Memory B cell (primary cell): ENCODE measurements at places on chromosomes 2 and 18.

DNA sequence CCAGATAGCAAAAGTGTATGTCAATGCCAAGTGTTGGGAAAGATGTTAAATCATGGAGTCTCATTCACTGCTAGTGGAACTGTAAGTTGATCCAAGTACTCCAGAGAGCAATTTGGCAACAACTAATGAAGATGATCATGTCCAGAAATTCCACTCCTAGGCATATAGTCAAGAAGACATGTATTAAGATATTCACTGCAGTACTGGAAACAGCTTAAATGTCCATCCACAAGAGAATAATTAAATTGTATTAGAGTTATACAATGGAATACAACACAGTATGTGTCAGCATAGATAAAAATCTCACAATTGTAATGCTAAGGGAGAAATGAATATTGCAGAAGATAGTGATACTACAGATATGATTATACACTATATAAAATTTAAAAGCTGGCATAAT is 15.2 kb upstream of the LBH start:
- H3K4me1 ChIP-seq: peaks cover 13% of the 10 kb centered on the region
- H3K4me3 ChIP-seq: no peak overlapping the region
- no peaks in the 10 kb centered on the region for H3K36me3 ChIP-seq
- H3K27me3 ChIP-seq: no peaks in the 10 kb centered on the region
- no peak for DNase-seq
- no peak overlapping the region for H3K27ac ChIP-seq

DNA sequence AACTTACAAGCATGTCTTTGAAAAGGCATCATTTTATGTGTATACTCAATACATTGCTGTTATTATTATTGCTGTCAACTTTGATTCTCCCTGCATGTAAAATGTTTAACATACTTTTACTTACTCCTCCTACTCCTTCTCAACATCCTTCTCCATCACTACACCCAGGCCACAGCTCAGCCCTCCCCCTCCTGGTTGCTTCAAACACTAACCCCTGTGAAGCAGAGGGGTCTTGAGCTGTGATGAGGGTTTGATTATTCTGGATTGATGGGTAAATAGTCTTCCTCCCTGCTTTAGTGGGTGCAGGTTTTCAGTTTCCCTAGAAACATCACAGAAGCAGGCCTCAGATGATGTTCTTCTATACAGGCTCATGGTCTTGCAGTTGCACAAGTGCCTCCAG is 221.0 kb downstream of the OSR1 start:
- no peak overlapping the region for H3K27ac ChIP-seq
- peaks cover 4% of the 10 kb centered on the region for H3K27me3 ChIP-seq
- no peaks in the 10 kb centered on the region for H3K36me3 ChIP-seq
- no peak overlapping the region for H3K4me3 ChIP-seq
- no peak for DNase-seq

DNA sequence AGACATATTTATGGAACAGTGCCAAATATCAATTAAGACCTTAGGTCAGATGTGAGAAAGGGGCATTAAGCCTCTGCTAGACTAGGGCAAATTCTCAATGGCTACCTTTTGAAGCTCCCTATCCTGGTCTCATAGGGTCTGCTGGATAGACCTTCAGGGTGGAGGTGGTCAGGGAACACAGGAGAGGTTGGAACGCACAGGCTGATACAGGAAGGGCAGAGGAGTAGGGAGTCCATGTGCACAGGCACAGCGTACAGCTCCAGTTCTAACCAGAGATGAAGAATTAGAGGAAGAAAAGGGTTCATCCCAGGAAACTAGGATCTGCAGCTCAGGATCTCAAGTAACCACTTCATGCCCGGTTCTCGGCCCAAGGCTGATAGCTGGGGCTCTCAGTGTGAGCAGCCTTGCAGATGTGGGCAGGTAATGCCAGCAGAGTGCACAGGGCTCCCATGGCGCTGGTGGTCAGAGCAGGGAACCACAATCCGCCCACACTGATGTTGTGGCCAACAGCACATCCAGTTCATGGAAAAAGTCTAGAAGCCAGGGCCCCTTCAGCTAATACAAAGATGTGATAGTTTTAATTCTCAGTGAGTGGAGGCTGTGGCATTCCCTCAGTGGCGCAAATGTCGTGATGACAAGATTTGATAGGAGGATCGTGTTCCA is 3.4 kb upstream of the EVA1A start:
- no peak for DNase-seq
- H3K36me3 ChIP-seq: no peaks in the 10 kb centered on the region
- peaks cover 25% of the 10 kb centered on the region for H3K27me3 ChIP-seq
- no peak overlapping the region for H3K4me3 ChIP-seq
- H3K4me1 ChIP-seq: peaks cover 9% of the 10 kb centered on the region

- no peak overlapping the region for H3K4me3 ChIP-seq
- no peaks in the 10 kb centered on the region for H3K36me3 ChIP-seq
- no peaks in the 10 kb centered on the region for H3K4me1 ChIP-seq
- no peaks in the 10 kb centered on the region for H3K27me3 ChIP-seq
- no peak for DNase-seq
- H3K27ac ChIP-seq: no peak overlapping the region
Measured at GRCh38 chr2:213475433-213475832, 191.2 kb downstream of the SPAG16 start.

GRCh38 chr2:12070581-12070980 is 324.1 kb downstream of the LPIN1 start:
- no peaks in the 10 kb centered on the region for H3K36me3 ChIP-seq
- H3K27me3 ChIP-seq: no peaks in the 10 kb centered on the region
- no peak for DNase-seq
- H3K4me1 ChIP-seq: peaks cover 42% of the 10 kb centered on the region

DNA sequence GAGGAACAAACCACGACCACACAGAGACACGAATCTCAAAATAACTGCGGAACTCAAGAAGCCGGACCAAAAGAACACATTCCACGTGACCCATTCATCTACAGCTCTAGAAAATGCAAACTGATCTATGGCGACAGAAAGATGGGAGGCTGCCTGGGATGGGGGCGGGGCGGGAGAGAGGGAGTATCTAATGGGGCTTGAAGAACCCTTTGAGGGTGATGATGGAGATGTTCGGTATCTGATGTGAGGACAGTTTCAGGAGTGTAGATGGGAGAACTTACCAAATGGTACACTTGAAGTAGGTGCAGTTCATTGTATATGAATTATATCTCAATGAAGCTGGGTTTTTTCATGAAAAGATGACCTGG is 34.6 kb upstream of the KLF11 start:
- H3K4me3 ChIP-seq: no peak overlapping the region
- no peaks in the 10 kb centered on the region for H3K4me1 ChIP-seq
- H3K27ac ChIP-seq: no peak overlapping the region
- peaks cover 4% of the 10 kb centered on the region for H3K27me3 ChIP-seq
- H3K36me3 ChIP-seq: no peaks in the 10 kb centered on the region

- H3K4me3 ChIP-seq: peak overlapping the region; percentile 80
- H3K36me3 ChIP-seq: peaks cover 1% of the 10 kb centered on the region
- H3K27ac ChIP-seq: no peak overlapping the region
Measured at GRCh38 chr2:206250041-206250897, 24.2 kb upstream of the ZDBF2 start.

DNA sequence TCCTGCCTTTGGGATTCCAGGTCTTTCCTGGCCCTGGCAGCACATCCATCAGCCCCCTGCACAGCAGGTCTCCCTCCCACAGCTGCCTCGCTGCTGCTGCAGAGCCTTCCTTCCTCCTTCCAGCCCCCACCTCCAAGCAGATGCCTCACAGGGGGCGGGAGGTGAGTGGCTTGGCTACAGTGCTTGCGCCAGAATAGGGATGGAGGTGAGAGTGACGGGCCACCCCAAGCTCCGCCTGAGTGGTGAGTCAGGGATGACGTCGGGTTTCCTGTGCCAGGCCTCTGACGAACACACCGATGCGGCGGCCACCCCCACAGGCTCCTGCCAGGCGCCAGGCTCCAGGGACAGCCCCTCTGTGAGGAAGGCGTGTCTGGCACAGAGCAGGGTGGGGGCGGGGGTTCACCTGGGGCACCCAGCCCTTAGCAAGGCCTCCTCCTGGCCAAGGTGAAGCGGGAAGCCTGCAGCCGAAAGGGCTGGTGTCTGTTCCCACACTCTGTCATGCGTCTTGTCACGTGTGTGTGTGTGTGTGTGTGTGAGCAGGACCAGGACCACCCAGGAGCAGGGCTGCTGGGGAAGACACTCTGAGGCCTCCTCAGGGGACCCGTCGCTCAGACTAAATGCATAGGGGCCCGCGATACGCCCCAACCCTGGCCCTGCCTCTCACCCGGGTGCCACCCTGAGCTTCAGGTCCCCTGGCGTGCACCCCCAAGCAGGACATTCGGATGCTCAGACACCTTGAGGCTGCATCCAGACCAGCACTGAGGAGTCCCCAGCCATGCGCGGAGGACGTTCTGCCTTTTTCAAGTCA is 3.4 kb upstream of the DUSP2 start:
- DNase-seq: peak; percentile 86
- no peaks in the 10 kb centered on the region for H3K27me3 ChIP-seq
- H3K27ac ChIP-seq: peak overlapping the region; percentile 98
- no peaks in the 10 kb centered on the region for H3K36me3 ChIP-seq
- peaks cover 49% of the 10 kb centered on the region for H3K4me1 ChIP-seq
- peak overlapping the region; percentile 74 for H3K4me3 ChIP-seq

GRCh38 chr2:96554293-96555145 is 18.0 kb downstream of the ARID5A start:
- H3K27me3 ChIP-seq: no peaks in the 10 kb centered on the region
- H3K4me1 ChIP-seq: peaks cover 2% of the 10 kb centered on the region
- H3K36me3 ChIP-seq: peaks cover 3% of the 10 kb centered on the region

DNA sequence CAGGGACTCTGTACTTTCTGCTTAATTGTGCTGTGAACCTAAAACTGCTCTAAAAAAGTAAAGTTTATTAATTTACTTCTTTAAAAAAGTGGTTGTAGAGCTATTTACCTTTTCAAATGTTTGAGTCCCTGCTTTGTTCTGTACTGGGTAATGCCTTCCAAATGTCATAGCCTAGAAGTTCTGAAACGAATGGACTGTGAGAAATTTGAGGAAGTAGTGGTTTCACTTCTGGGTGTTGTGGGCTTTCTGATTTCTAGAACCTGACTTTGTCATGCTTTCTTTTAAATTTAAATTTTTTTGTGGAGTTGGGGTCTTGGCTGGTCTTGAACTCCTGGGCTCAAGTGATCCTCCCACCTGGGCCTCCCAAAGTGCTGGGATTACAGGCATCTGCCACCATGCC is 44.6 kb downstream of the SMAD4 start:
- H3K4me3 ChIP-seq: no peak overlapping the region
- no peaks in the 10 kb centered on the region for H3K27me3 ChIP-seq
- H3K36me3 ChIP-seq: peaks cover 17% of the 10 kb centered on the region
- peaks cover 17% of the 10 kb centered on the region for H3K4me1 ChIP-seq
- no peak for DNase-seq
- peak overlapping the region; percentile 6 for H3K27ac ChIP-seq

GRCh38 chr2:46162329-46163097 is 134.7 kb upstream of the EPAS1 start:
- DNase-seq: no peak
- no peak overlapping the region for H3K4me3 ChIP-seq
- peaks cover 2% of the 10 kb centered on the region for H3K4me1 ChIP-seq
- H3K36me3 ChIP-seq: peaks cover 53% of the 10 kb centered on the region
- H3K27me3 ChIP-seq: no peaks in the 10 kb centered on the region
- H3K27ac ChIP-seq: no peak overlapping the region

- H3K4me3 ChIP-seq: no peak overlapping the region
- peaks cover 1% of the 10 kb centered on the region for H3K27me3 ChIP-seq
- DNase-seq: no peak
- no peak overlapping the region for H3K27ac ChIP-seq
Measured at GRCh38 chr2:168998609-168999211, 32.4 kb downstream of the ABCB11 start.
